ENCODE measurements at places on chromosomes 5 and 9.

- DNase-seq = peak; percentile 39
Observed at GRCh38 chr9:93827545-93828330, 127.4 kb downstream of the BARX1 start.

- no peak for DNase-seq
Observed at GRCh38 chr5:139461698-139462097, 845 bp downstream of the ECSCR start.

DNA sequence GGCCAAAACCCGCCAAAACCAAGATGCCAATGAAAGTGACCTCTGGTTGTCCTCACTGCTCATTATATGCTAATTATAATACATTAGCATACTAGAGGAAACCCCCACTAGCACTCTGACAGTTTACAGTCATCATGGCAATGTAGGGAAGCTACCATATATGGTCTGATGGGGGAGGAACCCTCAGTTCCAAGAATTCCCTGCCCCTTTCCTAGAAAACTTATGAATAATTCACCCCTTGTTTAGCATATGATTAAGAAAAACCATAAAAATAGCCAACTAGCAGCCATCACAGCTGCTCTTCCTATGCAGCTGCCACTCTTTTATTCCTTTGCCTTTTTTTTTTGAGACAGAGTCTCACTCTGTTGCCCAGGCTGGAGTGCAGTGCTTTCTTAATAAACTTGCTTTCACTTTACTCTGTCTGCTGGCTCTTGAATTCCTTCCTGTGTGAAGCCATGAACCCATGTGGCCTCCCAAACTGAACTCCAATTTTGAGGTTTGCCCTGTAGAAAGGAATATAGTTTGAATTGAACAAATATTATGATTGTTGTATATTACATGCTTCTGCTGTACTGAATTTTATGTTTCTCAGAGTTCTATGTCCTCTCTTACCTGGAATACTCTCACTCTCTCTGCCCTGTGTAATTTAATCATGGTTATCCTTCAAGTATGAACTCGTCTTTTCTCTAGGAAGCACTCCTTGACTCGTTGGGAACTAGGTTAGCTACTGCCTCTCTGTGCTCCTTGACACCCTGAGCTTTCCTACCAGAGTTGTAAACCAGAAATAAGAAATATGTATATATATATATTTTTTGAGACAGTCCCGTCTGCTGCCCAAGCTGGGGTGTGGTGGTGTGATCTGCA lies 59.8 kb downstream of the KIAA1958 start:
- no peak for DNase-seq

GRCh38 chr5:168219515-168220410 lies 71.7 kb upstream of the WWC1 start:
- DNase-seq = peak; percentile 13

GRCh38 chr9:129676287-129676686 lies 10.8 kb downstream of the PRRX2 start:
- no peak for DNase-seq

DNA sequence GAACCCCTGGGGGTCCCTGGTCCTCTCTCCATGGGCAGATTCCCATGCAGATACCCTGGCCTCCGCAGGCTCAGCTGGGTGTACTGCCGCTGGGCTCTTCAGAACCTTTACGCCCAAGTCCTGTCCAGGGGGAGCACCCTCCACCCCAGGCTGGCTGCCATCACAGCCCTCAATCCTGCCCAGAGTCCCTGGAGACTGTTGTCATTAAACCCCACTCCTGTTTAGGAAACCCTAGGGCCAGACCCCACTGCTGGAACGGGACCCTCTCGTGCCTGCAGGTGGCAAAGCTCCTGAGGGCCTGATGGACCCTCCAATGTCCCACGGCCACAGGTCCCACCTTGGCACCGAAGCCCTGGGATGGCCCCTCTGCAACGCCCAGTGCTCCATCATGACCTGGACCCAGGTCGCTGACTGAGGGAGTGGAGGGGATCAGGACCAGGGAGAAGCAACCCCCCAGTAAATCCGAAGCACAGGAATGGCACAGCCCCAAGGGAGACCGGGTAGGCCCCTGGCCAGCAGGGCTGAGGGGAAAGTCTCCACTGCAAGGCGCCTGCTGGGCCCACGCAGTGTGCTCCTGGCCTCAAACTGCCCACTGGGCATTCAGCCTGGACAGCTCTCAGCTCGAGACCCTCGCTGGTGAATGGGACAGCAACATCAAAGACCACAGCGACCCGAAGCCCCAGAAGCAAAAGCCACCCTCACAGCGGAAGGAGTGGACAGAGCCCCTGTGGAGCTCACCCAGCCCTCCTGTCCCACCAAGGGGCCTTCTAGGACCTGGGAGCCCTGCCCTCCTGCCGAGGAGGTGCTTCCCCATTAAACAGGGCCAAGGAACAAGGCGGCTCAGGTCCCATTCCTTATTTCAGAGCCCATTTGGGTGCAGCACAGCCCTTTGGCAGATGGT lies 8.3 kb downstream of the ZDHHC11B start:
- no peak for DNase-seq

Measured in hypothalamus (tissue), 51 donors.